ENCODE measurements at places on chromosomes 2 and 18.

- no peak for DNase-seq
These were observed 99.1 kb upstream of the ZNF397 start for GRCh38 chr18:35141567-35142274.

GRCh38 chr18:12766986-12767433 lies 64.2 kb downstream of the PSMG2 start:
- DNase-seq: no peak

- DNase-seq: no peak
These were observed 645.3 kb downstream of the STK39 start for GRCh38 chr2:167602122-167602521.

DNA sequence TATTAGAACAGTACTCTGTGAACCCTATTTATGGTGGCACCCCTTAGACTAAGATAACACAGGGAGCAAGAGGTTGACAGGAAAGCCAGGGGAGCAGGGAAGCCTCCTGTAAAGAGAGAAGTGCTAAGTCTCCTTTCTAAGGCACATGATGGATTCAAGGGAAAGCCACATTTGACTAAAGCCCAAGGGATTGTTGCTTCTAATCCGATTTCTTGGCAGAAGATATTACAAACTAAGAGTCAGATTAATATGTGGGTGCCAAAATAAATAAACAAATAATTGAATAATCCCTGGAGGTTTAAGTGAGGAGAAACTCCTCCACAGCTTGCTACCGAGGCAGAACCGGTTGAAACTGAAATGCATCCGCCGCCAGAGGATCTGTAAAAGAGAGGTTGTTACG lies 333.2 kb downstream of the SOX11 start:
- no peak for DNase-seq

GRCh38 chr2:203453858-203454451 lies 81.1 kb downstream of the RAPH1 start:
- DNase-seq: no peak

DNA sequence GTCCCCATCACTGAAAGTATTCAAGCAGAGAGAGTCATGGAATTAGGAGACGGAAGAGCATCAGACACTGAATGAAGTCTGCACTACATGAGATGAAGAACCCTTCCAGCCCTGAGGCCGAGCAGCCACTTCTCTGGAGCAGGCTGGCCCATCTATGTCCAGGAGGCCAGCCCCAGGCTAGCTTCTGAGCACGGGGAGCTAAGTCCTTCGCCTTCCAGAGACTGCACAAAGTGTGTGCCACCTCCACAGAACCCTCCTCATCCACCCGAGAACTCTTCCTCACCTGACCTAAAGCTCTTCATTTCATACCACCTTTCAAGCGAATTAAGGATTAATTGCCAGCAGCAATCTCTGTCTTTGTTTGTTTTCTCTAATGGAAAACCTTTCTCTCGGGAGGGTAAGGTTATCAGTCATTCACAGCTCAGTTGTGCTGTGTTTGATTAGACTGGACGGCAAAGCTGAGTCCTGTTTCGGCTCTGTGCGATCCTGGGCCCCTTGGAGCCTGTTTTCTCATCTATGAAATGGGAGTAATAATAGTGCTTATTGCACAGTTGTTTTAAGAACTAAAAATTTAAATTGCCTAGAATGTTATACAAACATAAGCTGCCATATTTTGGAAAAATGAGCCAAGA lies 38.0 kb downstream of the SCTR start:
- DNase-seq: no peak

- no peak for DNase-seq
These were observed 266.5 kb downstream of the NEDD4L start for GRCh38 chr18:58310517-58310916.

DNA sequence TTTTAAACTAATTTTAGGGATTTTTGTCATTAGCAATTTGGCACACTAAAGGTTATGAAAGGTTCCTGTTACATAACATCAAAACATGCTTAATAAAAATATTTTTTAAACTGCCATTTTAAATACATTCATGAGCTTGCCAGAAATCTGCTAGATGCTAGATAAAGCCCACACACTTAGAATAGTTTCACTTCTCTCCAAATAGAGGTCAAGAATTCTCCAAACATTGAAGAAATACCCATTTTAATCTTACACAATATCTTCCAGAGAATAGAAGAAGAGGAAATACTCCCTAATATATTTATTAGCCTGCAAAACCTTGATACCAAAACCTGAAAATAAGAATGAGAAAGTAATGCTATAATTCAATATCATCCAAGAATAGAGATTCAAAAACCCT lies 247.5 kb downstream of the PTH2R start:
- no peak for DNase-seq
